ENCODE measurements at places on chromosomes 16 and 17.

DNA sequence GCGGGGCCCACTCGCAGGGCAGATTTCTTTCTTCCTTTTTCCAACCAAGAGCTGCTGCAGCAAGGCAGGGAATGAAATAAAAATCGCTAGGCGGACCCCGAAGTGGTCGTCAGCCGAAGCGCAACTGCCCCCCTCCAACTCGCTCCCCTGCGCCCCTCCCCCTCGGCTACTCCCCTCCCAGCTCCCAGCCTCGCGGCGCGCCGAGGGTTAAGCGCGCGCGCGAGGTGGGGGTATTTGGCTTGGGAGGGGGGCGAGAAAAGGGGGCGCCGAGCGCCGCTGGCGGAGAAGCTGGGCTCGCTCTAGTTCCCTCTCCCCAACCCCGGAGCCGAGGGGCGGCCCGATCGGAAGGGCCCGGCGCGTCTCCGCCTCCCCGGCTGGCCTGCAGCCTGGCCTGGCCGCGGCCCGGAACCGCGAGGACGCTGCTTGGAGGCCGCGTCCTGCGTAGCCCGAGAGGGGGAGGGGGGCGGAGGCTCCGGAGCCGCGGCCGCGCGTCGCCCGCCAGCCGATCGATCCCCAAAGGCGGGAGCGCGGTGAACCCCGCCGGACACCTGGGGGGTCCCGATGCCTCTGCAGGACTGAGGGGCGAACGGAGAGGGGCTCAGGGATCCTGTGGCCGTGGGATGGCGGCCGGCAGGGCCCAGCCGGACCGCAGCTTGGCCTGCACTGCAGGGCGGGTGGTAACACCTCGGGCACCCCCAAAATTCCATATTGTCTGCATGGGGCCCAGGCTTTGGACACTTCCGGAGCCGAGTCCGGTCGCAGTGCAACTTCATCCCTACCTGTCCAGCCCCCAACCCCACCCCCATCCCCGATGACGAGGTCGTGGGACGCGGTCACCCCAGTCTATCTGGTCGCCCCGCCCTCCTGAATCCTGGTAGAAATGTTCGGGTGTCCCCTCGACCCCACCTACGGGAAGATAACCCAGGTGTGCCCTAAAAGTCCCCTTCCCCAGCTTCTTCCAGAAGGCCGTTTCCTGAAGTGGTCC lies 4.9 kb upstream of the CBX4 start:
- DNase-seq: no peak

- DNase-seq: no peak
Measured at GRCh38 chr16:48824271-48824670, 214.3 kb upstream of the N4BP1 start.

GRCh38 chr17:66275651-66276050 lies 26.8 kb upstream of the PRKCA start:
- DNase-seq: no peak

- DNase-seq: no peak
Measured at GRCh38 chr17:27975146-27976011, 67.1 kb upstream of the NLK start.

DNA sequence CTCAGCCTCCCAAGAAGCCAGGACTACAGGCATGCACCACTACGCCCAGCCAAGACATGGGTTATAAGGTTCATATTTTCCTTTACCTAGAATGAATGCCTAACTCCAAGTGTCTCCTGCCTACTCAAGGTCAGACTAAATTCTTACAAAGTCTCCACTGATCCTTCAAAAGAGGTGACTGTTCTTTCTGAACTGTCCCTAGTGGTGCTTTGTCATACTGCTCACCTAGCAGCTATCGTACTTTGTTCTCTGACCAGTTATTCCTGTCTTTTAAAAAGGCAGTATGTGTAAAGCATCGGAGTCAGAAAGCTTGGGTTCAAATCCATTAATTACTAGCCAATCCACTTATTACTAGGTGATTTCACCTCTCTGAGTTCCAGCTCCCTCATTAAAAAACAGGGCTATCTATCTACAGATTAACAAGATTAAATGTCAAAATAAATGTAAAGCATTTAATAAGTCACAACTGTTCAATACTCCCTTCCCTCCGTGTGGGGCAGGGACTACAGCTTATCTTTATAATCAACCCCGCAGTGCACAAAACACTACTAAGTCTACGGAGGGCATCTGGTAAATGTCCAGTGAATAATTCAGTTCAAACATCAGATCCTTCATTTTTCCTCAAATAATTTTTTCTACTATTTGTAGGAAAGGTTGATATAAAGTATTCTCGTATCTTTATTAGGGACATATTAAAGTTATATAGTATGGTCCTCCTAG lies 20.0 kb upstream of the ITGA2B start:
- no peak for DNase-seq

- DNase-seq: no peak
Measured at GRCh38 chr16:89320782-89321501, 103.4 kb downstream of the ZNF778 start.

DNA sequence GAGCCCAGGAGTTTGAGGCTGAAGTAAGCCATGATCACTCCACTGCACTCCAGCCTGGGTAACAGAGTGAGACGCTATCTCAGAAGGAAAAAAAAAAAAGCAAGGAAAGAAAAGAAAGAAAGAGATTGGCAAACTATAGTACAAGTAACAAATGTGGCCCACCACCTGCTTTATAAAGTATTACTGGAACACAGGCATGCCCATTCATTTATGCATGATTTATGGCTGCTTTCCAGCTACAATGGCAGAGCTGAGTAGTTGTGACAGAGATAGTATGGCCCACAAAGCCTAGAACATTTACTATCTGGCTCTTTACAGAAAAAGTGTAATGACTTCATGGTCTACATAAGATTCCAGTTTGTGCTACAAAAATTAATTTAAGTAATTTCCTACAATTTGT lies 23.6 kb downstream of the C16orf87 start:
- no peak for DNase-seq

- no peak for DNase-seq
Measured at GRCh38 chr17:45231481-45232116, 9.9 kb downstream of the FMNL1 start.

GRCh38 chr16:17252064-17252463 lies 218.7 kb downstream of the XYLT1 start:
- no peak for DNase-seq

GRCh38 chr17:56185491-56186221 lies 32.4 kb downstream of the ANKFN1 start:
- DNase-seq: no peak

GRCh38 chr16:64403352-64403751 lies 718.5 kb downstream of the CDH11 start:
- no peak for DNase-seq

GRCh38 chr17:3447625-3448024 lies 14.0 kb upstream of the OR1E2 start:
- DNase-seq: no peak

- no peak for DNase-seq
Measured at GRCh38 chr17:9239246-9239792, 218.0 kb downstream of the NTN1 start.

- DNase-seq: no peak
Measured at GRCh38 chr16:68370581-68371275, 59.9 kb downstream of the PRMT7 start.

GRCh38 chr16:30802936-30803335 lies 15.9 kb upstream of the ZNF629 start:
- no peak for DNase-seq

- DNase-seq: no peak
Measured at GRCh38 chr16:87628246-87628923, 26.1 kb downstream of the JPH3 start.

DNA sequence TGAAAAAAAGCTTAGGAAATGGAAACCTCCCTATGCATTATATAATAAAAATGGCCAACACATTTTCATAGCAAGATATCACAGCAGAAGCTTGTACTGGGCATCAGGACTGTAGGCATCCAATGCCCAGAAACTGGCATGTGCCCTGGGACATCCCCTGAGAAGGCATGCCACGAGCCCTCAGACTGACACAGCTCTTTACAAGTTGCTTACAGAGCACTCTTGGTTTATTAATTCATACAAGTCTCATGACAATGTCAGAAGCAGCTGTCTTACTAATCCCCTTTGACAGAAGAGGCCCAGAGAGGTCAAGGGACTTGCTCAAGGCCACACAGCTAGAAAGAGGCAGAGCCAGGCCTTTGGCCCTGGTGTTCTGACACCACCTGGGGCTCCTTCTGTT lies 5.6 kb upstream of the CCL2 start:
- no peak for DNase-seq

DNA sequence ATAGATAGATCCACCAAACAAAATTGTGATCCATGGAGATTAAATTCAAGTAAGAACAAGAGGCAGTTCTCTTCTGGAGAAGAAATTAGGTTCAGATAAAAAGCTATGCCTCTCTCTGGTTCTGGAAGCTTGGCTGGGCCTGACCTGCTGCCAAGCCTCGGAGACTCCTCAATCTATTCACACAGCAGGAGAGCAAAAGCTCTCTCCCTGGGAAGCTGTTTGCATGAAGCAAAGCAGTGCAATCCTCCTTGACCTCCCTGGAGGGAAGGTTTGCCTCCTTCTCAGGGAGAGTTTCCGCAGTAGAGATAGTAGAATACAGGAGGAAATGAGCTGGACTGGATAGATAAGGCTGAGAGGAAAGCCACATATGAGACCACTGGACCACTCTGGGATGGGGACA lies 78.1 kb upstream of the GNAO1 start:
- no peak for DNase-seq

GRCh38 chr16:11731222-11731621 lies 11.4 kb downstream of the TXNDC11 start:
- DNase-seq: no peak

- DNase-seq: no peak
Measured at GRCh38 chr16:18788828-18789514, 1.2 kb downstream of the RPS15A start.

- DNase-seq: no peak
Measured at GRCh38 chr16:27972500-27972899, 91.0 kb downstream of the GSG1L start.

DNA sequence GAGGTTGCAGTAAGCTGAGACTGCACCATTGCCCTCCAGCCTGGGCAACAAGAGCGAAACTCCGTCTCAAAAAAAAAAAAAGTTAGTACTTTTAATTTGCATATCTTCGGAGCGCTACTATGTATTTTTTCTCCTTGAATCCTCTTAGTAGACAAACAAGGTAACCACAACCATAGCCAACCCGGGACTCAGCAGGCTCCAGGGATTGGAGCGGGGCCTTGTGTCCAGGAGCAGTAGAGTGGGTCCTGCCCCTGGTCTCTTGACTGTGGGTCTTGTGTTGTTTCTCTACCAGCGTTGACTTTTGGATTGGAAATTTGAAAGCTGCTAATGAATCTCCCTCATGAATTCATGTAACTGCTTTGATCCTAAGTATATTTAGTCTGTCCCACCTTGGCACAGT lies 32.3 kb downstream of the PRMT7 start:
- DNase-seq: no peak

DNA sequence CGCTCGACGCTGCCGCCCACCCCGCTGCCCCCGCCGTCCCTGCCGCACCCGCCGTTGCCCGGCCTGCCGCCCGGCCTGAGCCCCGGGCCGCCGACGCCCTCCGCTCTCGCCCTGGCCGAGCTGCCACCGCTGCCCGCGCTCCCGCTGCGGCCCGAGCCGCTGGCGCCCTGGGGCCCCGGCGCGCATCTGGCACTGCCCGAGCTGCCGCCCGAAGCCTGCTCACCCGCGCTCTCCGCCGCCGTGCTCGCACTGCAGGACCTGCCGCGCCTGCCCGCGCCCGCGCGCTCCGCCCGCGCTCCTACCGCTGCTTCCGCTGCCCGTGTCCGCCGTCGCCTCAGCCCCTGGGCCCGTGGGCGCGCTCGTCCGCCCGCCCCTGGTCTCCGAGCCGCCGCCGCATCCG lies 8.4 kb upstream of the CLDN9 start:
- DNase-seq: no peak

- DNase-seq: no peak
Measured at GRCh38 chr16:81545470-81546250, 101.1 kb downstream of the CMIP start.

GRCh38 chr17:64103391-64104364 lies 26.3 kb downstream of the ERN1 start:
- no peak for DNase-seq

DNA sequence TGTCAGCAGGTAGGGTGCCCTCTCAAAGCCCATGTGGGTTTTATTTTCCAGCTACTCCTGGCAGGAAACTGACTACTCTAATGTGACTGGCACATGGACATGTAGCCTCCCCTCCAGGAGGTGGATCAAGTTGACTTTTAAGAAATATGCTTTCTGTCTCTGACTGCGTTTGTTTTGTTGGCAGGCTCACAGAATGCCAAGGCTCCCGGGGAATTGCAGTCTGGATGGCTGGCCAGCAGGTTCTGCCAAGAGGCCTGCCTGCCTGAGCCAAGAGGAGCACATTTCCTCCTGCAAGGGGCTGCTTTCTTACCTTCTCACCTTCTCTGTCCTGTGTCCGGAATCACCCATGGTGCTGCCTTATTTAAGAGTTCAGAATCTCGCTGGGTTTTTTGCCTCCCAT lies 217.3 kb upstream of the ERCC4 start:
- DNase-seq: no peak

DNA sequence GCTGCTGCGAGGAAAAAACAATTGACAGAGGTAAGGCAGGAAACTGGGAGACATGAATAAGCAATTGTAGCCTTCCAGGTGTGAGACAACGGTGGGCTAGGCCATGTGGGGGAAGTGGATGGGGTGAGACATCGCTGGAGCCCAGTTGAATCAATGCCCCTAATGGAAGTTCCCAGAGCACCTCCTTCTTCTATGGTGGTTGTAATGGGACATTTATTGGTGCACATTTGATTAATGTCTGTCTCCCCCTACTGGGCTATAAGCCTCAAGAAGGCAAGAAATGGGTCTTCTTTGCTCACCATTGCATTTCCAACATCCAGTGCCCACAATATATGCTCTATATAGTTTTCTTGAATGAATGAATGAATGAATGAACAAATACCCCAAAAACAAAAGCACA lies 22.7 kb upstream of the CD300E start:
- no peak for DNase-seq

- no peak for DNase-seq
Measured at GRCh38 chr17:36697903-36698530, 96.6 kb downstream of the MRM1 start.

DNA sequence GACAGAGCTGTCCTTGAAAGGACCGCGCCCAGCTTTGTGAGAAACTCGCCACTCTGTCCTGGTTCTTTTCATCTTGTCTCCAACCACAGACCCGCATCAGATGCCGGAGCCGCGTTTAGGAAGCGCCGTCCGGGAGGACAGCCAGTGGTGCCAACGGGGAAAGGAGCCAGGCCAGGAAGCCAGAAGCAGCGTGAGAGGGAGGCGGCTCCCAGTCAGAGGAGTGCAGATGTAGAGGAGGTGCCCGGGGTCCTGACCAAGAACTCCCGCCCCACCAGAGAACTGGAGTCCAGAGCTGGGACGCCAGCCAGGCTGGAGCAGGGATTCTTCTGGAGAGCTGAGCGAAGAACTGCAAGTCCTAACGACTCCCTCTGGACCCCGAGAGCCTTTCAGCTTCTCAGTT lies 49.3 kb upstream of the TNRC6C start:
- no peak for DNase-seq

- DNase-seq: no peak
Measured at GRCh38 chr16:21069986-21070385, 80.7 kb downstream of the DNAH3 start.
